ENCODE measurements at places on chromosomes 4 and X.

GRCh38 chr4:147368948-147369347, 111.9 kb upstream of the EDNRA start:
- no peak for DNase-seq

DNA sequence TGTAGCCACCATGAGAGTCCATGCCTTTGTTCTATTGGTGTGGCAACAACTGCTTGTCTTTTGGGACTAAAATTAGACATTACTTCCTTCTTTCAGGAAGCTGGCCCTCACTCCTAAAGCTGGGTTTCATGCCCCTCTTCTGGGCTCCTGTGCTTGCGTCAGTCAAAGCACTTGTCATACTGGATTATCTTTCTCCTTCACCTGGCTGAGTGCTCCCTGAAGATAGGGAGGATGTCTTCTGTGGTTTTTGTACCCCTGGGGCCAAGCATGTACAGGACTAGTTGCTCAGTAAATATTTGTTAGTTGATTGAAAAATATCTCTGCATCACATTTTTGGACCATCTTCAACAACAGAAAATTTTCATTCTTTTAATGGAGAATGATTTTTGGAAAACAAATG, 26.1 kb upstream of the LONRF3 start:
- DNase-seq = no peak

DNA sequence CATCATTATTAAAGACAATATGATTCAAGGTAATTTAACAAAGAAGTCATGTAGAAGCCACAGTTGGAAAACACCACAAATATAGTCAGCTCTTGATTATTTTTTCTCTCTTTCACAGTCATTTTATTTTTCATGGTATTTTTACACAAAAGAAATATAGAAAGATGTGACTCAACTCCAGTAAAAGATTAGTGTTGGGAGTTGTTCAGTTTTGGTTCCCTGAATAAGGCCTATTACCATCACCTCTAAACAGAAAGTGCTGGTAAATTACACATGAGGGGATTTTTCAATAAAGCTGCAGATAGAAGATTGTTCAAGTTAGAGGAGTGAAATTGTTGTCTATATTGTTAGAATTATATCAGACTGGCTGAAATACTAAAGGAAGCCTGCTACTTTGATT, 107.0 kb downstream of the DDIT4L start:
- no peak for DNase-seq

GRCh38 chr4:151540728-151541388, 131.9 kb downstream of the FHIP1A start:
- no peak for DNase-seq

- no peak for DNase-seq
Observed at GRCh38 chrX:21738210-21738949, 19.5 kb downstream of the SMPX start.

DNA sequence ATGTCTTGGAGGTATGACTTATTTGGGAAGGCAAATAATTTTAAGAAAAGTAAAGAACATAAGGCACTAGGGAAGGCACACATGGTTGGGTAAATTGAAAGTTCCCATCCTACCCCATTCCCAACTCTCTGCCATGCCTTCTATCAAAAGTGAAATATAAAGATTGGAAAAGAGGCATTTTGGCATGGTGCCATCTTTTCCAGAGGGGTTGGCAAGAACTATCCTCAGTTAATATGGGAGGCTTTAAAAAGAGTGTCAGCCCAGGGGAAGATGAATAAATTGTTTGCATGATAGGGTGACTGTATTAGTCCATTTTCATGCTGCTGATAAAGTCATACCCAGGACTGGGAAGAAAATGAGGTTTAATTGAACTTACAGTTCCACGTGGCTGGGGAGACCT, 150.8 kb upstream of the BOD1L1 start:
- no peak for DNase-seq

DNA sequence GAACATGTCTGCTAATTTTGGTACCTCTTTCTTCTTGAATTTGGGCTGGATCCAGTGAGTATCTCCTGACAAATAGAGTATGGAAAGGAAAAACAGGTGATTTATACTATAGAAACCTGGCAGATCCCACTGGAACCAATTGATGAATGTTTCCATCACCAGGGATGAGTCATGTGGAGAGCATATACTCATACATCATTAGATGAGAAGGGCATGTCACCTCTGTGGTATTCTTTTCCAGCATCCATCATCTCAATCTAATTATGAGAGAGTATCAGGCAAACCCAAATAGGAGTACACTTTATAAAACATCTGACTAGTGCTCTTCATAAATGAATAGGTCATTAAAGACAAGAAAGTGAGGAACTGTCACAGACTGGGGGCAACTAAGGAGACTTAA, 90.7 kb downstream of the CLDN22 start:
- no peak for DNase-seq

DNA sequence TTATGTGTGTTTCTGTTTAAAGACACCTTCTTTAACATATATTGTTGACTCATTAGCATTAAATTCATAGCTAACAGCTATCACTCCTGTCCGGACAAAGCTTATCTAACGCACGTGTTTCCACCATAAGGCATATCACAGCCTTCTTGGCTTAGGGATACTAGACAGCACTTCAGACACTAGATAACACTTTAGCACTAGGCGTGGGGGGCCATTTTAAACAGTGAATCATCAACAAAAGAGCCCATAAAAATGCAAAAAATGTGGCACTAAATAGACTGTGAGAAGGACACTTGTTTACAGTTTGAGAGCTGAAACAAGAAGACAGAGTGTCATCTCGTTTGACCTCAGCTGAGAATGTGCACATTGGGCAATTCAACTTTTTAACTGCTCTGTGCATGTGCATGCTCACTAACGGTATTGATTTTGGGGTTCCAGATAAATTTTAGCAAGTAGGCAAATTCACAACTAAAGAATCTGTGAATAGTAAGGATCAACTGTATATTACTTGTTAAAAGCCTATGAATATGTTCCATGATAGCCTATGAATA, 58.9 kb upstream of the RAI2 start:
- DNase-seq = no peak

- DNase-seq = no peak
Observed at GRCh38 chr4:87465739-87466366, 43.5 kb downstream of the NUDT9 start.

DNA sequence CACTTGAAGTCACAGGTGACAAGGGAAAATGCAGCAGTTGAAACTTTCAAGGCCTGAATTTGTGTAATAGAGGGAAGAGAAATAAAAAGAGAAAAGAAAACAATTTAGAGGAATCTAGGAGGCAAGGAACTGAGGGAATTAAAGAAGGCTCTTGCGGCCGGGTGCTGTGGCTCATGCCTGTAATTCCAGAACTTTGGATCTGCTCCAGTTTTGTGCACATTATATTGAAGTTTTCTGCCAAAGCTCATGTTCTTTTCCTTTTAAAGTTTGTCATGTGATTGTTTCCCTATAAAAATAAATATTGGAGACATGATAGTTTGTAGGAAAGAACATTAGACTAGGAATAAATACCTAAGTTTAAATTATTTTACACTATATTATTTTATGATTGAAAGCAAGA, 433.9 kb upstream of the CPEB2 start:
- DNase-seq = no peak

DNA sequence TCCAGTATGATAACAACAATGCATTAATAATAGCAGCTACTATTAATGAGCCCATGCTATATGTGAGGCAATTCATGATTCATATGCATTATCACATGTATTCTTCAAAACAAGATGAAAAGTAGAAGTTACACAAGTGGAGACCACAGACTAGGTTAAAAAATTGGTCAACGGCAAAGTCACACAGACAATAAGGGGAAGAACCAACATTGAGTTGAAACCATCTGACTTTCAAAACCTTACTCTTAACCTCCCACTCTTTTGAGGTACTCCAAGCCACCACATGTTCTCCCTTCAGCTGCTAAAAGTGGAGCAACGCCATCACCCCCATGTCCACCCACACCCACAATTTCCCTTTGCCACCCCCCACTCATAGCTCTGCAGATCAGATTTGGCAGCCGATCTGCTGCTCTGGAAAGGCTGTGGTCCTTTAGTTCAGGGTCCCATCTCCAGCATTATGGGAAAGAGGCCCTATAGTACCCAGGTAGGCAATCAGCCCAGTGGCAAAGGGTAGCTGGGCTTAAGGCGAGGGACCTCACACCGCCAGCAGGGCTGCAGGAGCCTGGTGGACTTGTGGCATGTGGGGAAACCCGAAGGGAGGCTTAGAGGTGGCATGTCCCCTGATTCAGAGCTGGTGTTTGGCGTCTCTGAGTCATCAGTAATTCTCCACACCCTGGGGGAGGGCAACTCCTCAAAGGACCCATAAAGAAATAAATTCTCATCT, 33.5 kb upstream of the CYBB start:
- DNase-seq = peak; percentile 24

DNA sequence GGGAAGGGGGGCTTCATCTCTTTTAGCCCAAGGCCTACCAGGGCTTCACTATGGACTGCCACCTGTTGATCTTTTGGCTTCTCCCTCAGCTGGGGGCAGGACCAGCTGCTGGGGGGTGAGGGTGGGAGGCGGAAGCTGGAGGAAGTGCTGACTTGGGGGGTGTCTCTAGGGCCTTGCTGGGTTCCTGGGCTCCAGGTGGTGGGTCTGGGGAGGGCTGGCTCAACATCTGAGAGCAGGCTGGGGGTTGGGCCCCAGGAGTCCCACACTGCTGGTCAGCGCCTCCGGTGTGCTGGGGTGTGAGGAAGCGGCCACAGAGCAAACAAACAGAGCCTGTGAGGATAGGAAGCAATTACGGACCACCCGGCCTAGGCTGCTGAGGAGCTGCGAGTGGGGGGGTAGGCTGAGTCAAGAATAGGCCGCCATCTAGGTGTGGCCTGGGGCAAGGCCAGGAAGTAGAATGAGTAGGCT, 85.7 kb downstream of the EFNB1 start:
- DNase-seq = no peak

GRCh38 chr4:118736900-118737299, 51.7 kb downstream of the METTL14 start:
- no peak for DNase-seq

GRCh38 chr4:63526251-63526650, 883.0 kb downstream of the TECRL start:
- no peak for DNase-seq

DNA sequence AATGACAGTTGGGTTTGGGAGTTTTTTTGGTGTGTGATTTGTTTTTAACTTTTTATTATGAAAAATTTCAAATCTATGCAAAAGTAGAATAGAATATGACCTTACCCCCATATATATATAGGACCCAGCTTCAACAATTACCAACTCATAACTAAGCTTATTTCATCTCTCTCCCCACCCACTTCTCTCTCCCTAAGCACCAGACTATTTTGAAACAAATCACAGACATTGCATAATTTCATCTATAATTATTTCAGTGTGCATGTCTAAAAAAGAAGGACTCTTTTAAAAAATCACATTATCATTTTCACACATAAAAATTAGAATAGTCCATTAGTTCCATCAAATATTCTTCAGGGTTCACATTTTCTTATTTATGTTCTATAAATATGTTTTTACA, 28.3 kb upstream of the NKX6-1 start:
- DNase-seq = no peak

- DNase-seq = no peak
Observed at GRCh38 chr4:69524706-69525105, 29.0 kb upstream of the UGT2B4 start.

GRCh38 chrX:40104985-40105834, 7.5 kb upstream of the BCOR start:
- DNase-seq = no peak

- no peak for DNase-seq
Observed at GRCh38 chrX:133847340-133847994, 137.9 kb downstream of the GPC3 start.

DNA sequence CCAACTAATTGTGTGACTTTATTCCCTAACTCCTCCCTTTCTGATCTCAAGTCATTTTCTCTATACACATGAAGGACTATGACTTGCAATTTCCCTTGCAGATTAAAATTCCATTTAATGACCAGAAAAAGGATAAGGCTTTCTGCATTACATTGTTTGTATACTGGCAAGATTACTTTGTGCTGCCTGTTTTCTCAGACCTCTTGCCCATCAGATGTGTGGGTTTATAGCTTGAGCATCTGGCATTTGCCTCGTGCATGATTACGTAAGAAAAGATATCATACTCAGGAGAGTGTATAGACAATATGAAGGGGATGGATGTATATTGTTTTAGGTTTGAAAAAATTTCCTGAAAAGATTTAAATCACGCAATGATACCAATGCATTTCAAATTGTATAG, 593.8 kb upstream of the SLIT2 start:
- DNase-seq = no peak

- no peak for DNase-seq
Observed at GRCh38 chrX:18129690-18130089, 91.0 kb downstream of the BEND2 start.

- DNase-seq = no peak
Observed at GRCh38 chr4:130056286-130056685, 960.3 kb downstream of the C4orf33 start.

- DNase-seq = no peak
Observed at GRCh38 chr4:71262161-71262560, 76.7 kb upstream of the SLC4A4 start.

GRCh38 chrX:70970482-70970995, 39.6 kb upstream of the SLC7A3 start:
- no peak for DNase-seq

Data from stimulated activated CD8-positive, alpha-beta memory T cell treated with anti-CD3 and anti-CD28 coated beads, Interleukin-7, amount 100 ng/mL, for 48 hours (primary cell).